ENCODE measurements at places on chromosomes 7 and 10. TPM values are rescaled to one million over a fixed set of nuclear protein-coding genes. Genes with fewer than 3 reads are reported as not detected.

The GAD2 gene
- not detected for polyA plus RNA-seq

The CTTNBP2 gene
- 4.3 TPM for polyA plus RNA-seq

The LRRC18 gene
- polyA plus RNA-seq, result 0.24 TPM

The TMEM229A gene
- not detected for polyA plus RNA-seq

The NEUROD6 gene
- polyA plus RNA-seq, result not detected

The GHRHR gene
- polyA plus RNA-seq, result 1.0 TPM

The HMX2 gene
- polyA plus RNA-seq, result not detected

The ZNF92 gene
- polyA plus RNA-seq, result 7.9 TPM

The RTKN2 gene
- 3.6 TPM for polyA plus RNA-seq

The CFTR gene
- polyA plus RNA-seq, result 1.0 TPM

The CHST15 gene
- 16.4 TPM for polyA plus RNA-seq

The GNAT3 gene
- 0.11 TPM for polyA plus RNA-seq

The ATP6V0A4 gene
- 0.08 TPM for polyA plus RNA-seq

The NKX6-2 gene
- 7.2 TPM for polyA plus RNA-seq

The CPA4 gene
- 1.3 TPM for polyA plus RNA-seq

The LHFPL3 gene
- polyA plus RNA-seq, result not detected

The MYL10 gene
- 7.6 TPM for polyA plus RNA-seq

The CACNB2 gene
- 1.4 TPM for polyA plus RNA-seq

- no peak for DNase-seq
Observed at GRCh38 chr7:31679574-31680305, 7.3 kb upstream of the PPP1R17 start.

DNA sequence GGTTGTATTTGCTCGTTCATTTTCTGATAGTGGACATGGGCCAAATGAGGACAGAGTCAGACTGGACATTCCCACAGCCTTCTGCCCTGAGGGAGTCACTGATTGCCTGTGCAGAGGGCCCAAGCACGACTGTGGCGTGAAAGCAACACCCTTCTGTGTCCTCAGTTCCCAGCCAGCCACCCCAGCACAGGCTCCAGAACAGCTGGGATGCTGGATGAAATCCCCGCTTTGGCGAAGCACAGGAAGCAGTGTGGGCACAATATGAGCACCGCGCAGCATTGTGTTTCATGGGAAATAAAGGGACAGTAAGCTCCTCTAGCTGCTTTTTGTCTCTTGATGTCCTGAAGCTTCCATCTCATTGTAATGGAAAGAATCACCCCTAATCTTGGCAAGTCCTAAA, 20.5 kb downstream of the TRIL start:
- peak; percentile 59 for DNase-seq

GRCh38 chr7:43037531-43037930, 74.9 kb upstream of the HECW1 start:
- no peak for DNase-seq

GRCh38 chr7:139494835-139495579, 11.5 kb upstream of the KLRG2 start:
- DNase-seq, result peak; percentile 16

GRCh38 chr10:10897400-10897799, 120.3 kb upstream of the CELF2 start:
- DNase-seq, result no peak

GRCh38 chr7:2173189-2173827, 59.4 kb downstream of the MAD1L1 start:
- no peak for DNase-seq

- DNase-seq, result peak; percentile 53
Observed at GRCh38 chr10:100184840-100185239, 989 bp downstream of the ERLIN1 start.

DNA sequence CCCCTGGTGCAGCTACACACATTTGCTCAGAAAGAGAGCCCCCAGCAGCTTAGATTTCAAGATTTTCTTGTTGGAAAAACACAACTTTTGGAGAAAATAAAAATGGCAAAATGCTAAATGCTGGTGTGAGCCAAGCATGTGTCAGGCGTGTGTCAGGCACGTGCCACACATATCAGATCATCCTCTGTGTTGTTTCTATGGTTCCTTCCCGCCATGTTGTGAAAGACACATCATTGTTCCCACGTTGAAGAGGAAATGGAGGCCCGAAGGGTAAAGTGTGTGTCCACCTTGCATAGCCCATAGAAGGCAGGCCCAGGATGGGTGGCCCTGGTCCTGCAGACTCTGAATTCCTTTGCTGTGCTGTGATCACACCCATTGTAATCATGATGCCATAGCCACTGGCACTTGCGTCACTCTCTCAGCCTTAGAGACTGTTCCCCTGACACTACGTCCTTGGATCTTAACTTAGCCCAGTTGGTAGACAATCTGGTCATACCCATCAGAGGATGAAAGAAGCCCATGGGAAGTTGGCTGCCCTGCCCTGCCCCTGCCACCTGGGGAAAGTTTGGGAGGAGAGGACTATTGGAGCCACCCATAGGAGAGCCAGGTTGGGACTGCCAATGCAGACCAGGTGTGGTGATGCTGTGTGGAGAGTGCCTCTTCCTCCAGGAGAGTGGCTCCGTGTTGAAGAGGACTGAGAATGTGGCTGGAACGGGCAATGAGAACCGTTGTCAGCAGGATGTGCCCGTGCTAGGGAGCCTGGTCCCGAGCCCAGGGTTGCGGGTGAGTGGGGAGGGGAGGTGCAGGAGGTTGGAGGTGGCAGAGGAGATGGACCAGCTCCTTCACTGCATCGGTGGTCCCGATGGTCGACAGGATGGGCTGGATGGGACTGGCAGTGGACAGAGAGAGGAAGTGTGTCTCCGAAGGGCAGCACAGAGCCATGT, 65.6 kb upstream of the IGFBP3 start:
- DNase-seq, result no peak

- DNase-seq, result no peak
Observed at GRCh38 chr7:139230484-139230773, 608 bp upstream of the UBN2 start.

GRCh38 chr7:67916571-67917436, 920.2 kb downstream of the TYW1 start:
- peak; percentile 35 for DNase-seq

DNA sequence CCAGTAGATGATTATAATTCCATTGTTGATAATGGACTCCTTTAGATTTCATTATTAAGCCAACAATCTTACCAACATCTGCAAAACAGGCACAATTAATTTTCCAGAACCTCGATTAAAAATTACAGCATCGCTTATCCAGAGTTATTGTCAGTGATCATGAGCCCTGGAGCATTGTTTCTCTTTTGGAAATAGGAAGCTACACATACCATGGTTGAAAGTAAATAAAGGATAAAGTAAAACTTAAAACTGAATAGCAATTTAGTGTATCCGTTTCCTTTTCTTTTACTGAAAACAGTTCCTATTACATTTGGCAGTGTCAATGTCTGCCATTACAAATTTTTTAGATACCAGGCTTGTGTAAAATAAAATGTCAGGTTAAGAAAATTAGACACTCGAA, 9.9 kb upstream of the HOXA2 start:
- no peak for DNase-seq

GRCh38 chr10:35933940-35934641, 292.0 kb upstream of the FZD8 start:
- DNase-seq, result no peak

DNA sequence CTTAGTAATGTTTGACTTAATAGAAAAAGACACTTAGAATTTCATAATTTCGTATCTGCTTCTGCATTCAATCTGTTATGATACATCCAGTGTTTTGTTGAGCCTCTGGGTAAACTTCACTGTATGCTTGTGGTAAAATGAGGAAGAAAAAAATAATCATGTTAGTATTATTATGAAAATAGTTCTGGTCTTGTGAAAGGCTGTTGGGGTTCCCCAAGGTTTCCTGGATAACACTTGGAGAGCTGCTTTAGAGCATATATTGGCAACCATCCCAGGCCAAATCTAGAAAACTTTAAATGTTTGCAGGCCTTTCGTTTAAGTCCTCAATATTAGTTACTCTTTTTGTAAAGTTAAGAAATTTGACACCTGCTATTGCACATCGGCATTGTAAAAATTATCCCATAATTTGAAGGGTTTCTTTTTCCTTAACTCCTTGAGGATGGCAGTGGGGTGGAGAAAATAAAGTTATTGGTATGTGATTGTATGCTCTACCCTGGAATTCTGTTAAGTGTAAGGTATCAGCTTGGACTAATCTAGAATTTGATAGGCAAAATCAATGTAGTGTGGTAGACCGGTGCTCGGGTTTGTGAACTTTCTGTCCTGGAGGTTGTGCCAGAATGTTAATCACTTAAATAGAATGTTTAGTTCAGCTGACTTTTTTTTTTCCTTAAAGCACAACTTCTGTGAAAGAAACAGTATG, 54.5 kb downstream of the WAC start:
- DNase-seq, result peak; percentile 82

GRCh38 chr10:79344502-79345195, 2.6 kb upstream of the PPIF start:
- no peak for DNase-seq

DNA sequence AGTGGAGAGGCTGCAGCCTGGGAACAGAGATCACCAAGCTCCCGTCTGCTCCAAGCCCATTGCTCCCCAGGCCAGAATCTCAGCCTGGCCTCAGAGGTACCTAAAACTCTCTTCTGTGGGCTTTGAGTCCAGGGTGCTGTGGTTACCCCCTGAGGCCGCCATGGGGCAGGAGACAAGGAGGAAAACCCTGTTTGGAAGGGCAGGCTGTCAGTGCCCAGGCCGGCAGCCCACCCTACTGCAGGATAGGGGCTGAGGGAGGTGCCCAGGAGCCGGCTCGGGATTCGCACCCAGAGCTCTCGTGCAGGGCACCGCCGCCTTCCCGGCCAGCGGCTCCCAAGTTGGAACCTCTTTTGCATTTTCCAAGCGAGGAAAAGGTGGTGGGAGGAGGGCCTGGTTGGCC, 24.5 kb downstream of the UNCX start:
- DNase-seq, result no peak

DNA sequence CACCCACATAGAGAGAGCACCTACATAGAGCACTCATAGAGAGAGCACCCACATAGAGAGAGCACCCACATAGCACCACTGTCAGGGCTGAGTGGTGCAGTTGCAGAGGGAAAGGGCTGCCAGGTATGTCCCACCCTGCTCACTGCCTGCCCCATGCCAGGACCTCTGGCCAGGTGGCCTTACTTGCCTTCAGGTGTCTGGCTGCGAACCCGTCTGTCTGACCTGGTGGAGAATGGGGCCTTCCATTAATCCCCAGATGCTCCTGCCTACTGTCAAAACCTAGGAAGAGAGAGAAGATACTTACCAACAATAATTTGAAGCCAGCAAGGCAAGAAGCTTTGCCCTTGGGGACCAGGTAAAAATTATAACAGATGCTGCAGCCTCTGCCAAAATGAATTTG, 51.1 kb downstream of the INSIG1 start:
- DNase-seq, result no peak

DNA sequence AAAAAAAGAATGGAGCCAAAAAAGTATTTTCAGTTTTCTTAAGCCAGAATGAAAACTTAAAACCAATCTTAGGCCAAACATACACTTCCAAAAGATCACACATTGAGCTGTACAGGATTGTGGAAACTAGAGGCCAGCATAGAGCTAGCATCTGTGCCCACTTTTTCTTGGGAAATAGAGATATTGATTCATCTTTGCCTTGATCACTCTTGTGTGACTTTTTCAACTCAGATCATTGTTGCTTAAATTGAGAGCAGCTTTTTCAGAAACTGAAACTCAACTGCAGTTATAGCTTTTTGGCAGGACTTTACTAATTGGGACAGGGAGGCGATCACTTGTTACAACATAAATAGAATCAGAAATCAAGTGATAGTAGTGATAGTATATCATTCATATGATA, 132.2 kb downstream of the PRKG1 start:
- DNase-seq, result peak; percentile 67

DNA sequence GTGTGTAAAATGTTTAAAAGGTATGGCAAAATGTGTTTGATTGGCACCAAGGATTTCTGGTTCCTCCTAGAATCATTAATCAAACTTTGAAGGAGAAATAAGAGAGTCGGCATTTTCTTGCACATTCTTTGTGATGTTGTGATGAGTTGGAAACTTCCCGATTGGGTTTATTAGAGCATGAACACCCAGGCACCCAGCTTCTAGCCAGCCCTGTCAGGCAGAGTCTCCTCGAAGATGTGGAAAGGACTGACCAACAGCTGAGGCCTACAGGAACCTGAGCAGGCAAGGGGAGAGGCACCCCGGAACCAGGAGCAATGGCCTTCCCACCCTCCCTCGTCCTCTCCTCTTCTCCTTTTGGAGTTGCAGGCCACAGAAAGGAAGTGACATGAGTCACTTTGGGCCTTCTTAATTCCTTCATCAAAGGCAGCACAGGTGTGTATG, 68.7 kb downstream of the EGFR start:
- no peak for DNase-seq

GRCh38 chr7:56538541-56539429, 422.6 kb upstream of the NUPR2 start:
- DNase-seq, result no peak

- DNase-seq, result no peak
Observed at GRCh38 chr10:90075995-90076394, 374.6 kb downstream of the KIF20B start.

DNA sequence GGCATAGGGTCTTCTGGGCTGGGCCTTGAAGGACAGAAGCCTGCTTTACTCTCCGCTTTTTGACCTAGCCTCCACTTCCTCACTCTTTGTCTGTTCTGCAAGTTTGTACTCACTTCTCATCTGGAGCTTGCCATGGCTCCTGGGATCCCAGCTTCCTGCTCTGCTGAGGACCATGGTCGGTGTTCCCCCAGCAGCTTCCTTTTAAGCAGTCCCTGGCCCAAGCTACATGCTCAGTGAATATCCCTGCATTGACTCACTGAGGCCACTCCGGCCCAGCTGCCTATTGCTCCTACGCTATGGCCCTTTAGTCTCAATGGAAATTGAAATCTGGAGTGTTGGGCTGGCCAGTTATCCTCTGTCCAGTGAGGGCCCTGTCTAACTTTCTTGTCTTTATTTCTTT, 427.7 kb downstream of the RPS24 start:
- no peak for DNase-seq

DNA sequence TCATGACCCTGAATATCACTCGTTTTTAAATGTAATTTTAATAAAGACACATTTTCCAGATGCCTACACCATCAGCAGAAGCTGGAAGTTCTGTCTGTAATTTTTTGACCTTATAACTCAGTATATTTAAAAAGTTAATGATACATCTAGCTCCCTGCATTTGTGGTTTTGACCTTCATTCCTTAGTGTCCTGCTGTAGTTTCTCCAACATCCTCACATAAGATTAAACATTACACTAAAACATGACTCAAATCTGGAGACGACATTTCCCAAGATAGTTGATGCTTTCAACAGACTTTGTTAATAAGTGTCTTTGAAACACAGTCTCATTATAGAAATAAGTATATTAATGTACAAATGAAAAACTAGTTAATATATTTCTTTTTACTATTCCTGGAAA, 363.1 kb downstream of the POM121L12 start:
- no peak for DNase-seq
